ENCODE measurements at places on chromosomes 12 and 14.

- peak; percentile 1 for DNase-seq
Measured at GRCh38 chr12:59403259-59403932, 192.4 kb upstream of the SLC16A7 start.

DNA sequence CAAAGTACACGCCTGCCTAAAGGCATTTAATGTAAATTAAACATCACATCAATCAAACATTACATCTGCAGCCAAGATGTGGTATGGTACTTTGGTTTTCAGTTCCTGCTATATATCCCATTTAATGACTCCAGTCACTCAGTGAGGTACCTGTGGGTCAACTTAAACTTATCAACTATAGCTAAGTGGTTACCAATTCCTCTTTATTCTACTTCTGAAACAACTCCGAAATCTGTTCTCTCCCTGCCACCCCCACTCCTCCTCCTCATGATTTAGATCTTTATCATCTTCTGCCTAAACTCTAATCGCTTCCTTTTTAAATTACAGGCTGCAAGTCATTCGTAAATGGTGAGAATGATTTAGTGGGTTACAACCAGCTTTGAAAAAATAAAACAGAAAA, 57.9 kb downstream of the BCL2L14 start:
- DNase-seq, result no peak

- no peak for DNase-seq
Measured at GRCh38 chr12:69068448-69068847, 135.5 kb upstream of the CPM start.

DNA sequence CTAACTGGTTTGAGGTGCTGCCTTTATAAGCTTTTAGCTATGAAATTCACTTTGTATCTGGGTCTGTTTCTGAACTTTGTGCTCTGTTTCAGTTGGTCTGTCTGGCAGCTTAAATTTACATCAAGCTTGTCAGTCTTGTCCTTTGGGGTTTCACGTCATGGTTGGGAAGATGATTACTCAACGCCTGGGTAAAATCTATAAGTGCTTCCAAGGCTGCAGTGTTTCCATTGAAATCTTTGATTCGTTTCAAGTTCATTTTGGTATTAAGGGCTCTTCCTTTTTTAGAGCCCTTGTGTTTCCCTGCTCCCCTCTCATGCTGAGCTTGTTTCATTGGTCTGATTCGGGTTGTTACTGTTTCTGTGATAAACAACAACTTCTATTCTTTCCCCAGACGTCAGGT, 58.2 kb downstream of the FBXW8 start:
- DNase-seq, result no peak

GRCh38 chr12:66726556-66726955, 47.7 kb upstream of the GRIP1 start:
- no peak for DNase-seq

GRCh38 chr12:12210983-12211382, 55.9 kb downstream of the LRP6 start:
- DNase-seq, result no peak

DNA sequence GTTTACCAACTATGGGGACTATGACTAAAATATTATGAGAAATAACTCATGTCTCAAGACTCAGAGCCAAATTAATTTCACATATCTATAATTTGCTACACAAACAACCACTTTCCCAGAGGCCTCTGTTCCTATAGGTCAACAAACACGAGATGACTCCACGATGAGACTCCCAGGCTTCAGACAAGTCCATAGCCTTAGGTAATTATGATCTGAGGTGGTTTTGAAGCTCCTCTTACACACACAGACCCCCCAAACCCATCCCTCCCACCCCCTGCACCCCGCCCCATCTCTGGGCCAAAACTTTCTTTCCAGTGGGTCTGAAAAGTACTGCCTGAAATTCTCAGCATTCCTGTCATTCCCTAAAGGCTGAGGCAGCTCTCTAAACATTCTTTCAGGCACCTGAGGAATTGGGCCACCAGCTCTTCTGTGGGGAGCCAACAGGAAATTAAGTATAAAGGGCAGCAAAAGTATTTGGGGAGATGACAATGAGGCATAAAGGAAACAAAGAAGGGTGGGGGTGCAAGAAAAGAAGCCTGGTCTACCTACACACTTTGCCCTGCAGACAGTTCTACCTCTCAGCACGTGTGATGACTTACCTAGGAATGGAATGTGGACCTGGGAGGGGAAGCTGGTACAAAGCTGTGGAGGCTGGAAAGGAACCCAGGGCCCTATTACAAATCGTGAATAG, 143.6 kb downstream of the PAWR start:
- DNase-seq, result no peak

- no peak for DNase-seq
Measured at GRCh38 chr12:31712877-31713276, 15.9 kb downstream of the AMN1 start.

DNA sequence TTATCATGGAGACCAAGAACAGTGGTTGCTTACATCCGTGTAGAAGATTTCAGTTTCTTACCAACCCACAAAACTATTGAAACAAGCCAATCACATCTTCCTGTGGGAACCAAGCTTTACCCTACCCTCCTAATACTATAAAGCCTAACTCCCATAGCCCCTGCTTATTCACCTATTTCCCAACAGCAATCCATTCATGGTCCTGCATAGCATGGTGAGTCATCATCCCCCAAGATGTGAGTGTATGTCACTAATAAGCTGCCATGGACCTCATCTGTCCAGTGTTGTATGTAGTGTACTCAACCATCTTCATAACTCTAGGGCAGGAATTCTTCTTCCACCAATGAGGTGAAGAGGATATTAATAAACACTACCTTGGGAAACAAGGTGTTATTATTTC, 1620.4 kb upstream of the FLRT2 start:
- DNase-seq, result no peak

DNA sequence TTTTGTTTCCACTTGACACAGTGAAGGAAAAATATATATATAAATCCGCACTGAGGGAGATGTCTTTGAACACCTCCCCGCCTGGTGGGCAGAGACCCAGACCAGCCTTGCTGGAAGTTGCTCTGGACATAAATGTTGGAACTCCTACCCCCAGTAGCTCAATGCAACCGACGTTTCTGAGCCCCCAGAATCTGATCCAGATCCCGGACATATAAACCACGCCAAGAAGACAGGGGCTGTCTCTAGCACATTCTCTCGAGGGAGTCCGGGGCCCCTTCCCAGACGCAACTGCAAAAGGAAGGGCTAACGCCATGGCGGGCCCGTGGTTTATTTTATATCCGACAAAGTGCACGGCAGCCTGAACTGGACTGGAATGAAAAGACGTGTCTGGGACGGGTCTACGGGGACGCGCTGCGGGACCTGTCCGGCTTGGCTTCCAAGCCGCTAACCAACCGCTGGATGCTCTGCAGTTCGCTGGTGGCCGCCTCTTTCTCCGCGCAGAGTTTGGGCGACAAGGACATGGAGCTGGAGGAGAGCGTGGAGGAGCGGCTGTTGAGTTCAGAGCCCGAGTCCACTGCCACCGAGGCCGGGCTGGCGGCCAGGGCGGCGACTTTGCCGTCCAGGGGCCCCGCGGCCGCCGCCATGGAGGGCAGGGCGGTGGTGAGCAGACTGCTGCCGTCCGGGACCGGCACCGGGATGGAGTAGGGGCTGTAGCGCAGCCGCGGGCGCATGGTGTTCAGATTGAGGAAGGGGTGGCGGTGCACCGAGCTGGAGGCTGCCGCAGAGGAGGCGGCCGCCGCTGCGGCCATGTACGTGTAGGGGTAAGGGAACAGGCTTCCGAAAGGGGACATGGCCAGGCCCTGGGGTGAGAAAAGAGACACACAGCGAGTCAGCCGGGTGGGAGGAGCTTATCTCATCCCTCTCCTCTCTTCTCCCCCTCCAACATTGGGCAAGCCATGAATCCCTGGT, 12.2 kb downstream of the TBX3 start:
- DNase-seq, result no peak

DNA sequence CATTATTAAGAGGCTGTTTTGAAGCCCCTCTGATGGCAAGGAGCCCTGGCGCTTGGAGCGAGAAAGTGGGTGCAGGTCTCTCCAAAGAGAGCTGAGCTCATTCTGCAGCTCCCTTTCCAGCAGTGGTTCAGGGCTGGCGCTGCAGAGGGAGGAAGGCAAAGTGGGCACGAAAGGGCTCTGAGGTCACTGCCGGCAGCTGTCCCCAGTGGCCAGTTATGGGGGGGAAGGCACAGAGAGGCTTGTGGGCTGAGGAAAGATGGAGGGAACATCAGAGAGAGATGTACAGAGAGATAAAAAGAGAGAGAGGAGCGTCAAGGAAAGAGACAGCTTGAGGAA, 75.2 kb upstream of the TBX5 start:
- no peak for DNase-seq

DNA sequence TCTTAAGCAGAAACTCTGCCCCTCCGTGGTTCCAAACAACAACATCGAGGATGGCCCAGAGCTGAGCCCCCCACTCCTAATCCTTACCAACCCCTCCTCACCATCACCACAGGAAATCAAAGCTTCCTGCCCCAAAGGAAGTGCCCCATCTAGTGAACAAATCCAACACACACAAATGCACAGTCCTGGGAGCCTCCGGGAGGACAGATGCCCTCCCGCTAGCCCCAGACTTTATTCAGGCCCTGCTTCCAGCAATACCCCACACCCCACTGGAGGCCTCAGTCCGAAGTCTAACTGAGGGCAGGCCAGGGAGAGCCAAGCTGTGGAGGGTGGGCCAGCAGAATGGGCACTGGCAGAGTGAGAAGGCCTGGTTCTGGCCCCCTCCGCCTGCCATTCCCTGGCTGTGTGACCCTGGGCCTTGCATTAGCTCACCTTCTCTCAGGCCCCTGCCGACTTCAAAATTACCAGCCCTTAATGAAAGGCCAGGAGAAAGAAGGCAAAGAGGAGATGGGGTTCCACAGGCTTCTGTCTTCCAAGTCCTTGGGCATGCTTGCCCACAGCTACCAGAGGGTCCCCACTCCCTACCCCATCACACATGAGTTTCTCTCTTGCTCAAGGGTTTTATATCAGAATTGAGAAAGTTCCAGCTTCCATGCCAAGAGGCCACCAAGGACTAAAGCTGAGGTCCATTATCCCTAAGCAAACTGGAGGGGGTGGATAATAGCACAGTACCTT, 2.3 kb downstream of the HDAC7 start:
- no peak for DNase-seq

GRCh38 chr12:64821116-64821630, 3.3 kb upstream of the TBC1D30 start:
- no peak for DNase-seq

- no peak for DNase-seq
Measured at GRCh38 chr12:639566-639965, 23.7 kb downstream of the NINJ2 start.

- DNase-seq, result no peak
Measured at GRCh38 chr12:16020031-16020430, 108.9 kb downstream of the DERA start.

DNA sequence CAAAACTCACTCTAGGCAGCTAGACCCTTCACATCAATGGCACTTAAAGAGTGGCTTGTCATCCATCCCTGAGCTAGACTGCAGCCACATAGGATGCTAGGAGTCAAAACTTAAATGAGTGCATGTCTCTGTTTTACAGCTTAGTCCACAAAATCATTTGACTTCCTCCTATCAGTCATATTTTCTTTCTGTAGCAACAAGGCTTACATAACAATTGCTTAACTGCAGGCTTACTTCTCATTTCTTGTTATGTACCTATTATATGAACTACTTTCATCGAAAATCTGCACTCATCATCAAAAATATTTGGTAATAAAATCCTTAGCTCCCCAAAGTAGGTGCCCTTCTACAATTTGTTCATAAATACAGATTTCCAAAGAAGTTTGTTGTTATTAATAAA, 30.1 kb downstream of the CLEC1A start:
- no peak for DNase-seq

DNA sequence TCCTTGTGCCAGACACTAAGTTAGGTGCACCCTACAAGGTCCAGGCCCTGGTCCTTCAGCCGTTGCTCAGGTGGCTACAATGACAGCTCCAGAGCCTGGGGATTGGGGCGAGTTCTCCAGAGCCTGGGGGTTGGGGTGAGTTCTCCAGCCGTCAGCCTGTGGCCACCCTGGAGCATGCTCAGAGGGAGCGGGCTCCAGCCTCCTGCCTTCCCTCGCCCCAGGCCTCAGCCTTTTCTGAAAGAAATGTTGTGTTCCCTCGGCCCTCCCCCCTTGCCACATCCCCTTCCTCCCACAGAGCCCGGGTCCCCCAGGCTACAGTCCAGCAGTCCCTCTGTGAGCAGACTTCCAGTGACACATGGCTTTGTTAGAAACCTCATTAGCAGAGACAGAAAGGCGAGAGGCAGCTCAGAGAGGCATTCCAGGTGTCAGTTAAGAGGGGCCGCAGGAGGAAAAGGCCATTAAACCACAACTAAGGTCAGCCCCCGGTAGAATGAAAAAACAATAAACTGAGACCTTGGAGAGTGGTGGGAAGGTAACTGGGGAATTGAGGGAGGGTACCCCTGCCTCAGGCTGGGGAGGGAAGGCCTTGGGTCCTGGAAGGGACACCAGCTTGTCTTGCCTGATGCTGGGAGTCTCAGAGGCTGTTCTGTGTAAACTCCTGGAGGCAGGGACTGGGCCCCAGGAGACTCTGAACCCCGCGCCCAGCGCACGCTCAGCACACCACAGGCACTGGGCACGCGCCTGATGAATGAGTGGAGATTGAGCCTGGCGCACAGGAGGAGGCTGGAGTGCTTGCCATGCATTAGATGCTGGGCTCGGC, 23.1 kb upstream of the COL2A1 start:
- DNase-seq, result no peak

GRCh38 chr14:74826574-74826973, 49.4 kb downstream of the PROX2 start:
- no peak for DNase-seq

GRCh38 chr12:42789808-42790760, 200.5 kb upstream of the PRICKLE1 start:
- no peak for DNase-seq

DNA sequence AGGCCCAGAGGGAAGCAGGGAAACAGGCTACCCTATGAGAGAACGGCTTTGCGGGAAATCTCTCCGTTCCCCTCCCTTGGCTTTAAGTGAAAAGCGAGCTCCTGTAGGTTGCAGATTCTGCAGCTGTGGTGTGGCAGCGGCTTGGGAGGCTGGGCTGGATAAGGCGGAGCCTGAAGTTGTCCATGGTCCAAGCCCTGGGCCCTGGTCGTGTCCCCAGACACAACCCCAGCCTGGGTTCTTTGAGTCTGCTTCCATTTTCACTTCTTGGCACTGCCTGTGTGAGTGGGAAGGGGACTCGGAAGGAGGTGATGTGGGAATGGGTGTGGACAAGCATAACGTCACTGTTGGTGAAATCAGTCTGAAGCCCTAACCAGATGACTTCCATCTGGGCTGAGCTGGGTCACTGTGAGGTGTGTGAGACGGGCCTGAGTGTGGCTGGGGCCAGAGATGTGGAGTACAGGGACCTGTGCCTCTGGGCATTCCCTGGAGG, 43.0 kb upstream of the CTDSP2 start:
- no peak for DNase-seq

DNA sequence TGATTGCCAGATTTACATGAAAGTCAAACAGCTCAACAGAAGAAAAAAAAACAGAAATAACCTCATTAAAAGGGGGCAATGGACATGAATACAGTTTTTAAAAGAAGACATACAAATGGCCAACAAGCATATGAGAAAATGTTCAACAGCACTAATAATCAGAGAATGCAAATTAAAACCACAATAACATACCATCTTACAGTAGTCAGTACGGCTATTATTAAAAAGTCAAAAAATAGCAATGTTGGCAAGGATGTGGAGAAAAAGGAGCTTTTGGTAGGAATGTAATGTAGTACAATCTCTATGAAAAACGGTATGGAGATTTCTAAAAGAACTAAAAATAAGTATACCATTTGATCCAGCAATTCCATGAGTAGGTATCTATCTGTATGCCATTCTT, 272.1 kb downstream of the CEP128 start:
- DNase-seq, result no peak

GRCh38 chr12:113932381-113933196, 33.5 kb downstream of the RBM19 start:
- DNase-seq, result no peak
